Stimulated activated CD8-positive, alpha-beta memory T cell treated with anti-CD3 and anti-CD28 coated beads, Interleukin-7, amount 100 ng/mL, for 4 hours (primary cell): ENCODE measurements at places on chromosomes 4 and X.

DNA sequence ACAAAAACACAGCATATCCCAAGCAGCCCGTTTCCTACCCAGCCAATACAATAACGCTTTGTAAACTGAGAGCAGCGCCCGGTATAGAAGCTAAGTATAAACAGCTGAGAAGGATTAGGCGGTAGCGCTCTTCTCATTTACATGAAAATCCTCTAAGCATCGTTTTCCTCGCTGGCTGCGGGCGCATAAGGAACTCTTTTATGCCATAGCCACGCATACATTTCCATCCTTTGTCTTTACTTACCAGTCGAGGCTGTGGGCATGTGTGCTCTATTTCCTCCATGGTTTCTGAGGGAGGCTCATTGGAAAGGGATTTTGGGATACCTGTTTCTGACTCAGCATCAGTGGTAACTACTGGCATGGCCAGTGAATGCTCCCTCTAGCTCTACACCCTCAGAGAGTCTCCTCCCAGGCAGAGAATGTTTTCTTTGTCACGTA lies 383 bp downstream of the PCYT1B start:
- DNase-seq: no peak

DNA sequence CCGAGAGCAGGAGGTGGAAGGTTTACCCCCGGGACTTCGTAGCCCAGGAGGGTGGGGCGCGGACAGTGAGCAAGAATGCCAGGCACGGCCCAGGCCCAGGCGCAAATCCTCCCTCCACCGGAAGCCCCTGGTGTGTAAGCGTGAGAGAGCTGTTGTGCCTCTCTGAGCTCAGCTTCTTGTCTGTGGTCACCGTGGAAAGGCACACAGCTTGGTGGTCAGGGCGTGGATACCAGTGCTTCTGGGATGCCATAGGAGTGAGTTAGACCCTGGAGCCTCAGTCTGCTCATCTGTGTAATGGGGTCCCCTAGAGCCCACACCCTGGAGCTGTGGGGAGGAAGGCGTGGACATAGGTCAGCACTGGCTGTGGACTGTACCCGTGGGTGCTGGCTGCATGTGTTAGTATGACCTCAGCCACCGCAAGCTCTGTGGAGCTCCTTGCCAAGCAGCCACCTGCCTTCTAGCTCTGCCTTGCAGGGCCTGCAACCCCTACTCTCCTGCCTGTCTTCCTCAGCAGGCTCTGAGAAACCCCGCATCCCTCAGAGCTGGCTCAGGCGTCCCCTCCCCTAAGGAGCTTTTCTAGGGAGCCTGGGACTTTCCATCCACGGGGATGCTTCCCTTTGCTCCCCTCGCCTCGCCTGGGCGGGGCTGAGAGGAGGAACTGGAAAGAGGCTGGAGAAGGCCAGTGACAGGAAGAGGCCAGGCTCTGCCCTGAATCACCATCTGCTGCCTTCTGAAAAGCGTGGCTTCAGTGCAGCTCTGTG lies 28.0 kb upstream of the AFAP1 start:
- DNase-seq: no peak

DNA sequence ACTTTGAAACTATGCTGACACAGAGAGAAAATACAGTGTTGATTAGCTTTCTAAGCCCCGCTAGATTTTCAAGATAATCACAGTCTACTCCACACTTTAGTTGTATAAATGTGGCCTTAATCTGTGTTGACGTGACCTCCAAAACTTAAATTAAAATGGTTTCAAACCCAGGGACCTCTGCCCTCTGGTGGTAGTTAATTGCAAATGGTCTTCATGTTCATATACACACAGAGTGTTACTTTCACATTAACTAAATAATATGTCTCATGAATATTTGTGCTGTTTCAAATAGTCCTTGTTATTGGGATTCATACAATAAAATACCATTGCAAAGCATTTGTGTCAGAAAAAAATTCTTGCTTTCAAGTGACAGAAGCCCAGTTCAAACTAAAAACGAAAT lies 64.3 kb downstream of the TASL start:
- no peak for DNase-seq

DNA sequence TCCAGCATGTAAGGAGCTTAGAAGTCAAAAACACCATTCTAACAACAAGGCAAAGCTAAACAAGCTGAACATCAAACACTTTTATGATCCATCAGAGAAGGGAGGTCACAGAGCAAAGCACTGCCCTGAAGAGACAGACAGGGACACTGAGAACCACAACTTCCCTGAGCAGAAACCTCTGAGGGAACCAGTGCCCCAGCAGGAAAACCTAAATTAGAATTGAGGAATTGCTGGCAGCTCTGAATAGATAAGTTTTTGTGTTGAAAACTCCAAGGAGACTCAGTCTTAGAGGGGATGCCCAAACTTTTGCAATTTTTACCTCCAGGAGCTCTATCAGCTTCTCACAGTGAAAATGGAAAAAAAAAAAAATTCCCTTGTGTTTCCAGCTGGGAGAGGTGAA lies 83.0 kb upstream of the MAPK10 start:
- no peak for DNase-seq

DNA sequence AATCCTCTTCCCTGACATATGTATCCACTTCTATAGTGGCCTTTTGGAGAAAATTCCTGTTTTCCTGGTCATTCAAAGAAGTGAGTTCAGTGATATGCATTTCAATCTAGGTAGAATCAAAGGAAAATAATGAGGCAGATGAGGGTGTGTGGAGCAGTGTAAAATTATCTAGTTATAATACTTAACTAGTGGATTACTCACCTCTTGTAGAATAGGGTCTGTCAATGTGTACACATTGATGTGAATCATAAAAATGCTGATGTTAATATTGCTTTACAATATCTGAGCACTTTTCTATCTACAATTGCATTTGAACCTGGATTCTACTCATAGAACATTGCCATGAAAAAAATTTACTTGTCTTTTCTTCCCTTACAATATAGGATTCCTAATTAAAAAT lies 293.5 kb downstream of the GBA3 start:
- DNase-seq: no peak

DNA sequence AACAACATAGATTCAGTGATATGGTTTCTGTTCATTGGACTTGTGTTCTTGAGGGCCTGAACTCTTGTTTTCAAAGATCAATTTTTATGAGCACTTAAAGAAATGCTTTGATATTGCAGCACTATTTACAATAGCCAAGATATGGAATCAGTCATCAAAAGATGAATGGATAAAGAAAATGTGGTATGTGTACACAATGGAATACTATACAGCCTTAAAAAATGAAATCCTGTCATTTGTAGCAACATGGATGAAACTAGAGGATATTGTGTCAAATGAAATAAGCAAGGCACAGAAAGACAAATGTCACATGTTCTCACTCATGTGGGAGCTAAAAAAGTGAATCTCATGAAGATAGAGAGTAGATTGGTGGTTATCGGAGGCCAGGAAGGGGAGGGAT lies 21.9 kb downstream of the RNF128 start:
- no peak for DNase-seq

GRCh38 chr4:129929984-129930383 lies 834.0 kb downstream of the C4orf33 start:
- no peak for DNase-seq

GRCh38 chr4:675036-675882 lies 917 bp downstream of the MYL5 start:
- no peak for DNase-seq

DNA sequence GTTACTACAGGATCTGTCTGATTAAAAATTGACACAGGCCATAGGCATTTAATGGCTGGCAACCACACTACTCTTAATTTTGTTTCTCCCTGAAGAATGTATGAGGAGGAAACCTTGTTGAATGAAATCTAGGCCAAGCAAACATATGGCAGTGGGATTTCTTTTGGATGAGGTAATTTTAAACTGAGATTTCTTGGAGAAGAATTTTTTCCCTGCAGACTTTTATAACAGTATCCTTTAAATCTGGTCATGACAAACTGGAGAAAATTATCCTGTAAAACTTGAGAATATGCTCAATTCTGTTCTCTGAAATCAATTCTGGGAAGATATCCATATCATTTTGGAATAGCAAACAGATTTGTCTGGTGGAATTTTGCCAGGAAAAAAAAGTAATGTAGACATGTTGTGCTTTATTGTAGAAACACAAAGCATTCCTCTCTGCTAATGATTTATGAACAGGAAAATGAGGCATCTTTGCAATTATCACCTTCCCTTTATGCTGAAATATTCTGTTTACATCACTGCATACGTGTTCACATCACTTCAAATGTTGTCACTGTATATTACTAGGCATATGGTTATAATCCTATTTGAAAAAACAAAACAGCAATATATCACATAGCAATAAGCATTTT lies 108.3 kb upstream of the ARSJ start:
- DNase-seq: no peak

- peak; percentile 53 for DNase-seq
Observed at GRCh38 chr4:55545641-55546505, 836 bp downstream of the CLOCK start.

GRCh38 chr4:107834241-107834794 lies 9.6 kb downstream of the SGMS2 start:
- no peak for DNase-seq

- DNase-seq: no peak
Observed at GRCh38 chr4:21775703-21776102, 172.9 kb downstream of the KCNIP4 start.

DNA sequence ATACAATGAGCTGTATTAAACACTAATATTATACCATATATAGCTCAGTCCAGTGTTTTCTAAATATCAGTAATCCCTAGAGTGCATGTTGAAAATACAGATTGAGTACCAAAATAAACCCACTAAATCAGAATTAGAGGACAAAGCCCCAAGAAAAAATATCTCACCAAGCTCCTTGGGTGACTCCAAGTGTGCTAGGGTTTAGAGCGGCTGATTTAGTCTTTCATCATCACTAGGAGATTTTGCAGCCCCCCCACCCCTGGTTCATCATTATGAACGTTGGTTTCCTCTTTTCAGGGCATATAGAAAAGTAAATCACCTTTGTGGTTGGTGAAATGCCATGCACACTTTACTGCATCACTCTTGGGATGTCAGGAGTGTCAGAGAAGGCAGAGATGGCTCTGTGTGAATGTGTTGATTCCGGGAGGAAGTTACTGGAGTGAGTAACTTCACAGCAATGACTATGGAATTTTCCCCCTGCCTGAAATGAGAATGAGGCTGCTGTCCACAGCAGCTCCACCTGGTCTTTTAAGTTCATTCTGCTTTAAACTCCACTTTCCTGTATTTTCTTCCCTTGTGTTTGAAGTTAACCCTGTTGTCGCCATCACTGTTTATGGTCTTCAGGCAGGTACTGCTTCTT lies 25.2 kb upstream of the ANAPC4 start:
- DNase-seq: no peak

GRCh38 chrX:31237189-31237588 lies 165.3 kb upstream of the FTHL17 start:
- DNase-seq: no peak

GRCh38 chr4:122309988-122310626 lies 68.7 kb upstream of the ADAD1 start:
- no peak for DNase-seq

- no peak for DNase-seq
Observed at GRCh38 chr4:76194325-76194724, 19.3 kb downstream of the SCARB2 start.

DNA sequence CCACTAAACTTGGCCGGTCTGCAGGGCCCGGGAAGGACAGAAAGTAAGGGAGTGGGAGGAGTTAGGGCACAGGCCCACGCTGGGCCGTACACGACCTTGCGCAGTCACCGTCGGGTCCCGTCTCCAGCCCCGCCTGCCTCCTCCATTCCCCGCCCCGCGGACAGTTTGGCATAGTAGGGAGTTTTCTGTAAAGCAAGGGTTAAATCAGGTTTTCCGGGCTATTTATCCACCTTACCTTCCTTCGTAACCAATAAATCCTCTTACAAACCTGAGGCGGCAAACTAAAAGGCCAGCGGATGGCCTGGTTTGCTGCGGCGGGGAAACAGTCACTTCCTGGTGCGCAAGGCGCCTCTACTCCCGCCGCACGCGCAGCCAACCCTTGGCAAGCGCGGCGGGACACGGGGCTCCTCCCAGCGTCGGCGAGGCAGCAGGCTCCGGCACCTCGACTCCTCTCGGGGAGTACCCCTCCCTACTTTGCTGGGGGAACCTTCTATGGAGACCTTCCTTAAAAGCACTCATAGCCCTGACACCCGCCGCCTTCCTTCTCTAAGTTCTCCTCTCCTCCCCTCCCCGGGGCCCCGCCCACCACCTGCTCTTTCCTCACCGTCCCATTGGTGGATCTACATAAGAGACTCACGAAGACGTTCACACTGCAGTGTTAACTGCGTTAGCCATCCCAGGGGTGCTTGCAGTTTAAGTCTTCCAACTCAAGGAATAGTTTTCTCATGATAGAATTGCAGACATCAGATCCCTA lies at the start of gene TRMT2B:
TRMT2B (minus strand) TSS at position 563 of the 754 bp plus-strand sequence. CDS start 9,822 bp downstream, outside the sequence.
- DNase-seq: peak; percentile 71

DNA sequence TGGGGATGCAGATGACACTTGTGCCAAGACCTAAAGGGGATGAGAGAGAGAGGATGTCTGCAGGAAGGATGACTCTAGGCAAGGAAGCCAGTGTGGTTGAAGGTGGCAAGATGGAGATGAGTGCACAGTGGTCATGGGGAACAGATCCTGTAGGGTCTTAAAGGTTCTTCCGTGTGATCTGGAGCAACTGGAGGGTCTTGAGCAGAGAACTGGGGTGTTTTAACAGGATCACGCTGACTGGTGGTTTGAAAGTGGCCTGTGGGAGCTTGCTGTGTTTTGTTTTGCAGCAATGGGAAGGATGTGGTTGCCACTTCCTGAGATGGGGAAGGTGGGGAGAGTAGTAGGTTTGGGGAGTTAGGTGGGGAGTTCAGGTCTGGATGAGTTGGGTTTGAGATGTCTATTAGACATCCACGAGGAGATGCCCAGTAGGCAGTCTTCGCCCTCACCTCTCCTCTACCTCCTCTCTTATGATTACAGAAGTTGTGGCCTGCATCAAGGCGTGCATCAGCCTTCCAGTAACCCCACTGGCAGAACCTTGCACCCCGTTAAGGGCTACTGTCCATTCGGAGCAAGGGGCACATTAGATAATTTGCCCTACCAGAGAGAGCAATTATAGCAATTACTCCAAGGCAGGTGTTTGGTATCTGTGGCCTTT lies 1.4 kb upstream of the STBD1 start:
- DNase-seq: no peak

DNA sequence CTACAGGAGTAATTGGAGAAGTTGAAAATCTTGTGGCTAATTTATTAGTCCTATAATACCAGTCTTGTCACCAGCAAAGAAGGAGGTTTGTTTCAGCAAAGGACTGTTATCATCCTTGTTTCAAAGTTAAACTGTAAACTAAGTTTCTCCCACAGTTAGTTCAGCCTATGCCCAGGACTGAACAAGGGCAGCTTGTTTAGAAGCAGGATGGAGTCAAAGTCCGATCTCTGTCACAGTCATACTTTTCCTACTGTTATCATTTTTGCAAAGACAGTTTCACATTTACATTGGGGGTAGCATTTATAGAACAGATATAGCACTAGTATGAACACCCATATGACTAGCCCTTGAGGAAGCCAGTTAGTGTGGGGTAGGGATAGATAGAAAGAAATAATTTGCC lies 46.4 kb downstream of the AKAP4 start:
- no peak for DNase-seq

GRCh38 chr4:182971702-182972101 lies 54.5 kb upstream of the DCTD start:
- DNase-seq: no peak

GRCh38 chr4:72587334-72587733 lies 18.3 kb upstream of the ADAMTS3 start:
- no peak for DNase-seq

- no peak for DNase-seq
Observed at GRCh38 chrX:2548711-2549423, 48.1 kb upstream of the DHRSX start.

- no peak for DNase-seq
Observed at GRCh38 chrX:1835056-1835455, 220.2 kb downstream of the ASMT start.

- DNase-seq: no peak
Observed at GRCh38 chr4:122663291-122663690, 42.4 kb upstream of the IL21 start.
